ENCODE measurements at places on chromosomes 1 and 21.

DNA sequence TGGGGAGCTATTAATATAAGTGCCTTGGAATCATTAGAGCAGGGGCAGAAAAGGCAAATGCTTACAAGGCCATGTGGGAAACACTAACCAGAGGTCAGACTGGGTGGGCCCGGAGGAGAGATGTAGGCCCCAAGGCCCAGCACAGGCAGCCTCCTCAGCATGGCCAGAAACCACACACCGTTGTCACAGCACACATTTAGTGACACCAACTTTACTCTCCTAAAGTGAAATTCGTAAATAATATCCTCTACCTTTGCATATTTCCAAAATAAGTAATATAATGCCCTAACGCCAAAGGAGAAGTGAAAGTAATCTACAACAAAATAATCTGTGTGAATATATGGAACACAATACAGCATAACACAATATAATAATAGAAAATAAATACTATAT is 62.6 kb downstream of the KIF21B start:
- DNase-seq = no peak

DNA sequence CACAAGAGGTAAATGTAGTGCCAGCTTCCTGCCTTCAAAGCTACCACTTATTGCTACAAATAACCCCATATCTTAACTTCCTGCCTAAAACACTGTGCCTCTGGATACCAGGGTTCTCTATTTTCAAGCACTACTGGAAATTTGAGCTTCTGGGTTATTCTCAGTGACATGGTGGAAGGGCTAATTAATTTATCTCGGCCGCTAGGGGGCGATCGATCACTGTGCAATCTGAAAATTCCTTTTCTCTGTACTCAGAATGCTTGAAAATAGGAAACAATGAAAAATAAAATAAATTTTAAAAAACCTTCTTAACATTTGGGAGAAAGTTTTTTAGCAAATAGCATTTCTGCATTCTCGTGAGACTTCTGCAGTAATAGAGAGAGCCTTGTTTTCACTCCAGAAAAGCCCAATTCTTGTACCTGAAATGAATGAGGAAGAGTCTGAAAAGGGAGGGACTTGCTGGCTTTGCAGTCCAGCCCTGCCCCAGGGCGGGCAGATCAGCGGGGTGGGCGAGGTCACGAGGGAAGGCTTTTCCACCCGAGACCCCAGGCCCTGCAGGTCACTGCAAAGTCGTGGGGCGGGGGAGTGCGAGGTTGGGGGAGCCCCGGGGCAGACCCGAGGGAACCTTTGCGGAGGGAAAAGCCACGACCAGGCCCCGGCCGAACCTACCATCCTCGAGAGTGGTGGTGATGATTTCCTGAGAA is 276.7 kb downstream of the PCP4 start:
- peak; percentile 0 for DNase-seq

GRCh38 chr1:153324912-153325311 is 12.2 kb upstream of the PGLYRP3 start:
- DNase-seq = no peak

GRCh38 chr1:240128366-240128765 is 36.7 kb downstream of the FMN2 start:
- no peak for DNase-seq

DNA sequence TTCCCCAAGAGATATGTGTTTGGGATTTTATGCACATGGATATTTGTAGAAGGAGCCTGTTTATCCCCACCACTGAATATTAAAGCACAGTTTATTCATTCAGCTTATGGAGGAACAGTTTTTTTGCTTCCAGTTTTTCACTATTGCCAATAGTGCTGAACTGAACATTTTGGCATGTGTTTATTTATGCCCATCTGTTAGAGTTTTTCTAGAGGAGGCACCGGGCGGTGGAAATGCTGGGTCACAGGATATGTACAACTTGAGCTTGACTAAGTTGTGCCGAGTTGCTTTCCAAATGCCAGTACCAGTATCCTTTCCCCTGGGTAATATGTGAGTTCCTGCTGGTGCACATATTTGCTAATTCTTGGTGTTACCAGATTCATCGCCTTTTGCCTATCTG is 111.3 kb downstream of the GREM2 start:
- no peak for DNase-seq

DNA sequence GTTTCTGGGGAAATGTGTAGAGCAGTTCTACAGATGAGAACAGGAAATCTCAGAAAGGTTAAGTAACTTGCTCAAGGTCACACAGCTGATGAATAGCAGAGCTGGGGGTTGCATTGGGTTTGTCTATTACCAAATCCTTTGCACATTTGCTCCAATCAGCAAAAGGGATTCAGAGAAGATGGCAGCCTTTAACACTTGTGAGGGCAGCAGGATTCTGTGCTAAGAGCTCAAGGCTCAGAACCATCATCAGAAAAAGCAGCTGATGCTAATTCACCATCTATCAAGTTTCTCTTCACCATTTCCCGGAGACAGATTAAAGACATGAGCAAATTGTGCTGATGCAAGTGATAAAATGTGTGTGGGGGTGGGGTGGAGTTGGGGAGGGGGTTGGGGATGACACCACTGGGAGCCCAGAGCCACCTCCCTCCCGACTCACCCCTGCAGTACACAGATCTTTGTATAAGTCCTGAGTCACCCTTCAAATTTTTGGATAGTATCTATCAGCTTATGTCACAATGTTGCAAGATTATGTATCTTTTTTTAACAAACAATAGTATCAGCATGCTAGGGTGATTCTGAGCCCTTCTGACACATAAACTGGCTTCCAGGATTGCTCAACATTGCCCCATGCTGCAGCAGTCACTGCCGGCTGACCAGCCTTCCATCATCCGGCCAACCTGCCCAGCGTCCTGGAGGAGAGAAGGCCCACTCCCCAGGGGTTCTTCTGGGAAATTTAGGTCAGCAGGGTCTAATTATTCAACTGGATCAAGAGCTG is 2.8 kb upstream of the SPSB1 start:
- DNase-seq = no peak

- no peak for DNase-seq
Observed at GRCh38 chr1:202812176-202813026, 1.6 kb downstream of the PCAT6 start.

DNA sequence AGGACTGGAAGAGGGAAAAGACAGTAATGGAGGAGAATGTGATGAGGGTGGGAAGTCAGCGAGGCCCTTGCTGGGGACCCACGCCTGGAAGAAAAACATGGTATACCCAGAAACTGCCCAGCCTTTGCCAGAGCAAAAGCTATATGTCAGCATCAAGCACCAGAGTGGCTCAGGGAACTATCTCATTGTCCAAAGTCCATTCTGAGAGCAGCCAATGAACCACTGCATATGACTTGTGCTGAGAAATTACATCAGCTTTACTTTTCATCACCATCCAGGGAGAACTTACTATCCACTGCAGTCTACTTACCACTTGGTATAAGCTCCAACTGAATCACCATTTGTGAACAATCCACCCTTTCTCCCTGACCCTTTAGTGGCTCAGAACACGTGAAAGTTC is 148.1 kb downstream of the TTLL7 start:
- no peak for DNase-seq

DNA sequence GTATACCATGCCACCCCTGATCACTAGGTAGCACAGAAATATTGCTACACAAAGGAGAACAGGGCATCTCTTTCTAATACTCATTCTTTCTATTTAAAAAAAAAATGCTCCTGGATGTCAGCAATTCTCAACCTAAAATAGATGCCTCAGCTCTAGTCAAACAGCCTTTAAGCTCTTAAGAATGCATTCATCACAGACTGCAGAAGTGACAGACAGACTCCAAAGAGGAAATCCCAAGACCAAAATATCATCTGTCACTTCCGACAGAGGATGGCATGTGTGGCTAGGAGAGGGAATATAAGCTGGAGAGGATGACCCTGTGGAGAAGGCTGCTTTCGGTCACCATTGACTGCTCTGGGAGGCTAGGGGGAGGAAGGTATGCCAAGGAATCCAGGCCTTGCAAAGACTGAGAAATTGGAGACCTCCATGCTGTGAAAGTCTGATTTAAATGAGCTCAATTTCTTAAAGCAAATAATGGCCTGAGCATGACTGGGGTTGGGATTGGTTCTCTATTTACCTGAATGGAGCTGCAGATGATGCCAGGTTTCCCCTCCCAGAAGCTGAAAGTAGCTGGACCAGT is 277.4 kb downstream of the BRINP2 start:
- no peak for DNase-seq

GRCh38 chr1:89566761-89567174 is 42.1 kb downstream of the LRRC8B start:
- DNase-seq = no peak

DNA sequence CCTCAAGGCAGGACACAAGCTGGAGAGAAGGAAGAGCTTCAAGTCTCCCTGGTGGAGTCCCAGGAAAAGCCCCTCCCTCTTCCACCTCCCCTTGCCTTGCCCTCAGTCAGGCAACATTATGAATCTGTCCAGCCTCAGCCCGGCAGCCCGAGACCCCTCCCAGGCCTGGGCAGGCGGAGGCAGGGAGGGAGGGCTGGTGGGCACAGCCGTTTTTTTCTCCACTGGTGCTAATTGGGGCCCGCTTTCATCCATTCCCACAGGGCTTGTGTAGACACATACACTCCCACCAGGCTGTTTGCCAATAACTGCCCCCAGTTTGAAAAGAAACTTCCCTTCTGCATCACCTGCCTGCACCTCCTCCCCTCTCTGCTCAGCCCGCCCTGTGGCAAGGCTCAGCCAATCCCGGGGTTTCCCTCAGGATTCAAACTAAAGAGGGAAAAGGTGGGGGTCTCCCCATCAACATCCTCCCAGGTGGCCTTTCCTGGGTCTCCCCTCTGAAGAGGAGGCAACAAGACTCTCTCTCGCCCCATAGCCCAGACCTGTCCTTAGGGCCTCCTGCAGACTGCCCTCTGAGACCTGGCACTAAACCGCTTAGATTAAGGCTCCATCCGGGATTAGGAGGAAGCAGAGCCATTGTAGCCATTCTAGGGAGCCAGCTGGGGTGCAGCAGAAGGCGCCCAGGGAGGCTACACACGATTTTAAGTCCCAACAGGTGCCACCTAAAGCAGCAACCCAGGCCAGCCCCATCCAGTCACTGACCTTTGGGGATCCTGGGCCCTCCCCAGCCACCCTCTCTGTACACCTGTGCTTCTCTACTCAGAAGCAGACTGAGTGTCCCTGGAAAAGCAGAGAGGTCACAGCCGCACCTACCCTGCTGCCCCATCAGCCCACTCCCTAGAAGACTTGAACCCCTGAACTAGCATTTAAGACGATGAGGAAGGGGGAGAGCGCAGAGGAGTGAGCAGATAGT is 3.5 kb downstream of the IGSF9 start:
- DNase-seq = no peak

GRCh38 chr1:10606064-10606463 is 131.3 kb downstream of the PEX14 start:
- DNase-seq = no peak

DNA sequence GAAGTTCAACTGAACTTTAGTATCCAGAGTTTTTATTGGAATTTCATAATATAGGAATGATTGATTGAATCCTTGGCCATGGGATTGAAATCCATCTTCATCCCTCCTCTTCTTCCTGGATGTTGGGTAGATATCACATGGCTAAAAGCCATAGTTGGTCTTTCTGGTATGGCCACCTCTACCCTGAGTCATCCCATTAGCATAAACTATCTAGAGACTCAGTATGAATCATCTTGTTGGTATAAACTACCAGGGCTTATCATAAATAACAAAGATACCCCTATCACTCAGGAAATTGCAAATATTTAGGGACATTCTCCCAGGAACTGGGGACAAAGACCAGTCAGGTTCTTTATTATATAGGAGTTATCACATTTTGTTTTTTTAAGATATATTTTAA is 21.2 kb upstream of the ZP4 start:
- no peak for DNase-seq

- no peak for DNase-seq
Observed at GRCh38 chr1:23370709-23371584, 1.3 kb upstream of the ZNF436 start.

- no peak for DNase-seq
Observed at GRCh38 chr1:36628804-36629203, 146.1 kb upstream of the CSF3R start.

GRCh38 chr1:58524353-58524945 is 22.1 kb downstream of the OMA1 start:
- no peak for DNase-seq

- DNase-seq = no peak
Observed at GRCh38 chr21:35394634-35395369, 345.7 kb upstream of the RUNX1 start.

GRCh38 chr1:162855461-162856150 is 5.4 kb downstream of the CCDC190 start:
- DNase-seq = no peak

GRCh38 chr1:119948342-119949214 is 52.3 kb upstream of the ADAM30 start:
- DNase-seq = peak; percentile 19

- DNase-seq = no peak
Observed at GRCh38 chr1:24380508-24380907, 33.1 kb downstream of the STPG1 start.

DNA sequence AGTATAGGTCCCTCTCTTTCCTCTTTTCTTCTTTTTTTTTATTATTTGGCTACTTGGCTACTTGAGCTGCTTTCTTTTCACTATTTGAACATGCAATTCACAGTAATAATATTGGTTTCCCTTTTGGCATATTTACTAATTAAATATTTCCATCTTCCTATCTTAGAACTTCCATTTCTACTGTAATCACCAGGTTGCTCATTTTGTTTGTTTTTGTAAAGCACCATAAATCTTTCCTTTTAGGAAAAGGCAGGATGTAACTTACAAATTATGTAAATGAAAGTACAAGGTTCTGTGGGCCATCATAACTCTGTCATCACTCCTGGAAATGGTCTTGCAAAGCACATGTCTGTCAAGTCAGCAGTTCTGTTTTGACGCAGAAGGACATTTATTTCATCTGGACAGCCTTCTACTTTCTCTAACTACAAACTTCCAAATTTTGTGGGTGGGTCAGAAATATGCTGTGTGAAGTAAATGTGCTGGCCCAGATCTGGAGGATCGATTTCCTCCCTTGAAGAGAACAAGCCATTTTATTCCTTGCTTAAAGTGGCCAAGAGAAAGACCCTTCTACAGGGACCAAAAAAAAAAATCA is 71.7 kb upstream of the TNFSF18 start:
- no peak for DNase-seq

Data from activated naive CD4-positive, alpha-beta T cell (primary cell).